Activated gamma-delta T cell treated with Interleukin-2 at 50 U/mL for 16 hours (primary cell): ENCODE measurements at places on chromosomes 1 and 21.

- DNase-seq, result peak; percentile 39
Observed at GRCh38 chr1:162854245-162854882, 6.6 kb downstream of the CCDC190 start.

DNA sequence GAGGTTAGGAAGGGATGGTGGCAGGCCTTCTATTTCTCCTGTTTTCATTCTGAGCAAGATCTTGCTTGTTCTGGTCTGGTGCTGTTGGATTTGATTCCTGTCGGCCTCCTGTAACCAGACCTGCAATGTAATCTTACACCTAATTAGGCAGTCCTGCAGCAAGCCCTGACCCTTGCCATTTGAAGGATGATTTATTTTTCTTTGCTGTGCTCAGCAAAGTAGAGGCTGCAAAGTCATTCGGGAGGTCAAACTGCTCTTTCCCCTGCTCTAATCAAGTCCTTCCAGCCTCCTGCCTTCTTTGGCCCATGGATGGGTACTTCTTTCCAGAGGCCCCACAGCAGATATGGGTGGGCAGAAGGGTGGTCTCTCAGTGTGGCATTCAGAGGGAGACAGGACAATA, 417.7 kb upstream of the USP24 start:
- no peak for DNase-seq

GRCh38 chr1:35876988-35877387, 6.0 kb upstream of the AGO1 start:
- no peak for DNase-seq

- DNase-seq, result no peak
Observed at GRCh38 chr21:45764792-45765191, 121.3 kb downstream of the PCBP3 start.
